HuH-7.5 (cell line): ENCODE measurements at places on chromosomes 16 and 17.

GRCh38 chr16:50083996-50084395 lies 18.2 kb downstream of the HEATR3 start:
- DNase-seq, result no peak

DNA sequence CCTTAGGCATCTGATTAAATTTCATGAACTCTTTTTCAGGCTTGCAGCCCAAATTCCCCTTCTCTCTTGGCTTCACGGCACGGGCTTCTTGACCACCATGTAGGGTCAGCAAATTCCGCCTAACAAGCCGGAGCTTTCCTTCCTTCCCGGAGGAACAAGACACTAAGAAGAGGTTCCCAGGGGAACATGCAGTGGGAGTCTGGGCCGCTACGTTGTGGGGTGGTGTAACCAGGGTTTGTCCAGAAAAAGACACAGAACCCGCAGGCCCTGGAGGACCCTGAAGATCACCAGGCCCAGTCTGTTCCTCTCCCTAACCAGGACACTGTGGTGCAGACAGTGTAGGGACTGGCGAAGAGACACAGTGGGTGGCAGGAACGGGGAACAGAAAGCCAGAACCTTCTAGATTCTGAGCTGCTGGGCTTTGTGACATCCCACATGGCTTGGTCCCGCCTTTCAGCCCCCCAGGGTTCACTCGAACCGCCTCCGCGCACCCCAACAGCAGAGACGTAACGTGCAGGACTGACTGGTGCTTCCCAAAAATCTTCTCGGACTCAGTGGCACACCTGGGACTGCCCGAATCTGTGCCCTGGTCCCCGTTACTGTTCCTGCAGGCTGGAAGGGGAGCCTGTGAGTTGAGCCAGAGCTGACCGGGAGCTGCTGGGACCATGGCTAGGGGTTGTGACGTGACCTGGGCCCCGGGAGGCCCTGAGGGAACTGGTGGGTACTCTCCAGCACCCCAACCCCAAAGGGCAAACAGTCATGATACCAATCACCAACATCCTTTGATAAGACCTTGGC lies 55.2 kb downstream of the TBC1D16 start:
- no peak for DNase-seq

- DNase-seq, result no peak
Observed at GRCh38 chr17:77200711-77201110, 59.9 kb downstream of the SEC14L1 start.

DNA sequence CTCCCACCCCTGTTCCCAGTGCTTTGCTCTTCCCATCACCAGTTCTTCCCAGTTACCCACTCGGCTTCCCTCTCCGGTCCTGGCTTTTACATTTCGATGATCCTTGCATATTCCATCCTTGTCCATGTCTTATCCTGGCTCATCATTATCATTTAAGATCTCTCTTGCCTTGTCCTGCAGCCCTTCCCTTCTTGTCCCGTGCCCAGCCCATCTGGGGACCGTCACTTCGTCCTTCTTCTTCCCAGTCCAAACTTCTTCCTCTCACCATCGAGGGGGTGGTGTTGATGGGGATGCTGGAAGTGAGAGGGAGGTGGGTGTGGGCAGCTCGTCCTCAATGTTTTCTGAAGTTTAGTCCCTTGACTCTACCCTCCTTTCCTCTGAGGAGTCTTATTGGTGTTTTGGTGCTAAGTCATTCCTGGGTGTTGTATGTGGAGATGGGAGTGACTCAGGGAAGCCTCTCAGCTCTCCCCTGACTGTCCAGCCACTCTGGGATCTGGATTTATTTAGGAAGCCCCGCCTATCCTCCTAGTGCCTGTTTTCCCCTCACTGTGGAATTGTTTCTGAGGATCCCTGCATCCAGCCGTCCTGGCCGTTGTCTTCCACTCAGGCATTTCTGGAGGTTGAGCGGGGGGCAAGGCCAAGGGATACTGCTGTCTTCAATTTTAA lies 975 bp downstream of the SNX29 start:
- no peak for DNase-seq

DNA sequence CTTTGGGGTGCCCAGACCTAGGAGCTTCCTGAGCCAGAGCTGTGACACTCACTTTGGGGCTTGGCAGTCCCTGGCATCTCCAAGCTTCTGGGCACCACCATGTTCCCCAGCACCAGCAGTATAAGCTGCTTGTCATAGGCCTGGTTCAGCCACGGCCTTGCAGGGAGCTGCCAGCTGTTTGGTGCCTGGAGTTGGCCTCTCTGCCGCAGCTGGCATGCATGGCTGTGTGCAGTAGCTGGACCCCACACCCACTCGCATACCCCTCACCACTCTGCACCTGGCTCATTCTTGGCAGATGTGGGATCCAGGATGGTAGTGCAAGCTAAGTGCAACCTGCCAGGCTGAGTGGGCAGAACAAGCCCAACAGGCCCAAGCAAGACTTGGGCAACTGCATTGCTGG lies 73.4 kb upstream of the BRD7 start:
- no peak for DNase-seq

- DNase-seq, result no peak
Observed at GRCh38 chr17:67558740-67559380, 158.9 kb upstream of the NOL11 start.

GRCh38 chr16:35602116-35602515 lies 2142.7 kb downstream of the TP53TG3F start:
- DNase-seq, result no peak

- no peak for DNase-seq
Observed at GRCh38 chr17:79746889-79747507, 16.3 kb downstream of the ENPP7 start.

DNA sequence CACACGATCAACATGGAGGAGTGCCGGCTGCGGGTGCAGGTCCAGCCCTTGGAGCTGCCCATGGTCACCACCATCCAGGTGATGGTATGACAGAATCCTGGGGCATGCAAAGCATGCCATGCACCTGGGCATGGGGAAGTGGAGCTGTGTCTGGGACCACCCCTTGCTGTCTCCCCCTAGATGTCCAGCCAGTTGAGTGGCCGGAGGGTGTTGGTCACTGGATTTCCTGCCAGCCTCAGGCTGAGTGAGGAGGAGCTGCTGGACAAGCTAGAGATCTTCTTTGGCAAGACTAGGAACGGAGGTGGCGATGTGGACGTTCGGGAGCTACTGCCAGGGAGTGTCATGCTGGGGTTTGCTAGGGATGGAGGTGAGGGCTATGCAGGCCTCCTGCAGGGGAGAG lies 6.7 kb downstream of the IFI35 start:
- no peak for DNase-seq

DNA sequence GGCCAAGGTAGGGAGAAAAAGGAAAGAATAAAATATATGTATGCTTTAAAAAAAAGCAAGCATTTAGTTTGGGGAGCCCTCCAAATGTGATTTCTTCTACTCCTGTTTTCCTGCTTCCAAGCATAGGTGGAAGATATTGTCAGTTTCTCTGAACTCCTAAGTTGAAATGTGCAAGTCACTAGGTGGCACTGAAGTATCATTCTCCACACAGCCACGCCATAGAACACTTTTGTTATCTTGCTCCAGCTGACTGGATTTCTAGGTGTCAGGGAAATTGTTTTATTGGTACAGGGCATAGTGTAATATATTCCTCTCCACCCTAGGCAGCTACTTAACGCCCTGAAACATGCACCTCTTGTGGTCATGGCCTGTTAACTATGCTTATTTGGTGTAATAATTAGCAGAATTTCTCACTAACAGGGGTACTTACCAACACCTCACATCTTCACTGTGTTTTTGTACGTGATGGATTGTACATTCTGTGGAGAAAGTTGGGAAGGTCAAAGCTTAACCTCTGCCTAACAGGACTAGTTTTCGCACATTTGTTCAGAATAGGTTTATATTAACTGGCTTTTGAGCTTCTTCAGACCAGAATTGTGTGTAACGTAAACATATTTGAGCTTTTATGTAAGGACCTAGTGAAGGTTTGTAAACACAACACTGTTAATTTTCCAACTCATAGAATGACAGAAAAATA lies 69.3 kb downstream of the FTO start:
- no peak for DNase-seq

DNA sequence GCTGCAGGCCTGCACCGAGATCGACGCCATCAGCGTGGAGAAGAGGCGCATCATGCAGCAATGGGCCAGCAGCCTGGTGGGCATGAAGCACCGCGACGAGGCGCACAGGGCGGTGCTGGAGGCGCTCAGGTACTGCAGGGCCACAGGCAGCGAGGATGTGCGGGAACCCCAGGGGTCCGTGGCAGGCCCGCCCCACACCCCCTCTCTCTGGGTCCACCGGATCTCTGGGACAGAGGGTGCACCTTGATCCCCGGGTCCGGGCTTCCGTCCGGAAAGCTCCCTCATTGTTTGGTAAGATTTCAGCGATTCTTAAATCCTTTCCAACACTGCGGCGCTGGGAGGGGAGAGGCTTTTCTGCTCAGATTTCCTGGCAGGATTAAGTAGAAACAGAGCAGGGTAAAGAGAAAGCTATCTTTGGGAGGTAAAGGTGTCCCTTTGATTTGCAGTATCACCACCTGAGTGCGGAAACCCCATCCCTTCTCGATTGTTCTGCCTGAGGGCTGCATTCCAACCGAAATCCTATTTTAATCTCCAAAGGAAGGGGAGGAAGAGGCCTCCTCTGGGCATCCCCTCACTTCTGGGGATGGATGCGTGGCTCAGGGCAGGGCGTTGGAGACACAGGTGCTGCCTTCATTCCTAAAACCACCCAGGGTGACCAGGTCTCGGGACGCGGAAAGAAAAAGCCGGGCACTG lies 29.2 kb downstream of the CCDC40 start:
- DNase-seq, result no peak

DNA sequence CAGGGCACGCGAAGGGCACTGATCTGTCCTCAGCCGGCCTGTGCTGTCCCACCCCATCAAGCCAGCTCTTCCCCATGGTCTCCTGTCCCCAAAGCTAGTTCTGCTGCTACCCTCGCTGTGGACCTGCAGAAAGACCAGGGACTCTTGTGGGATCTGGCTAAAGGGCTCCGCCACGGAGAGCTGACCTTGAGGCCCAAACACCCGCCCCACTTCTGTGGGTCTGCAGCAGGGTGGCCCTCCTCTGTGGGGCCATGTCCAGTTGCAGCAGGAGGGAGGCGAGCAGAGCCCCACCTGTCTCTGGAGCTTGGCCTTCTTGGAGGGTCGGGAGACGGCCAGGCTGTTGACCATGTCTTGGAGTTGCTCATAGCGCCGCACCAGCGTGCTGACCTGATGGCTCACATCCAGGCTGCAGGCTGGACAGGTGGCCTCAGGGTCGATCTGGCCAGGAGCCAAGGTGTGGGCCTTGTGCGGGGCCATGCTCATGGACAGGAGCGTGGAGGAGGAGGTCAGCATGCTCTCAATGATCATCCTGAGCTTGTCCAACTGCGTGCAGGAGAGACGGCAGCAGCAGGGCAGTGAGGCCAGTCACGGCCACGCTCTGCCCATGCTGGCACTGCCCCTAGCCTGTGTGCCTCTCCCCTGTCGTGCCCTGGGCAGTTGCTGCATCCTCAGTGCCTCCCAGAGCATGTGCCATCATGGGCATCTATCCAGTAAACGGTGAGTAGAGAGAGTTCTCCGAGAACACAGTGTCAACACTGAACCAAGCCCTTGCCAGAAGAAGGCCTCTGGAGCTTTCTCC lies 16.6 kb downstream of the UBALD2 start:
- no peak for DNase-seq

GRCh38 chr16:87493608-87494280 lies 920 bp upstream of the ZCCHC14 start:
- DNase-seq, result no peak

- DNase-seq, result no peak
Observed at GRCh38 chr17:14058051-14058450, 11.3 kb upstream of the COX10 start.

DNA sequence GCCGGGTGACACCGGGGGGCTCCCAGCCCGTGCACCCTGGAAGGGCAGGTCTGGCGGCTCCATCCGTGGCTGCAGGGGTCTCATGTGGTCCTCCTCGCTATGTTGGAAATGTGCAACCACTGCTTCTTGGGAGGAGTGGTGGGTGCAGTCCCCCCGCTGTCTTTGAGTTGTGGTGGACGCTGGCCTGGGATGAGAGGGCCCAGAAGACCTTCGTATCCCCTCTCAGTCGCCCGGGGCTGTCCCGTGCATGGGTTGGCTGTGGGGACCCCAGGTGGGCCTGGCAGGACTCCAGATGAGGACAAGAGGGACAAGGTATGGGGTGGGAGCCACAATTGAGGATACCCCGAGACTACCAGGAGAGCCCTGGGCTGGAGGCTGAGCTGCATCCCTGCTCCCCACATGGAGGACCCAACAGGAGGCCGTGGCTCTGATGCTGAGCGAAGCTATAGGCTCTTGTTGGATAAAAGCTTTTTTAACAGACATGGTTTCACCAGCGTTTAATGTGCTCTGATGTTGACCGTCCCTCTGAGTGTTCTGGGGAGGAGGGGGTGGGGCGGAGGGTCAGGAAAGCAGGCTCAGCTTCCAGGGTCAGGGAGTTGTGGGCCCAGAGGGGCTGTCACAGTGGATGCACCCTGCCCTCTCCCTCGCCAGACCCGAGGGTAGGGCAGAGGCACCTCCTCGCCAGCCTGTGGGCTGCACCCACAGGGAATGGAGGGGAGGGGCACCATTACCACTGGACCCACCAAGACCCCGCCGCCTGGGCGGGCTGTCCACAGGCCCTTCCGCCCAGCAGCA lies 5.4 kb downstream of the SPATA2L start:
- peak; percentile 54 for DNase-seq

- no peak for DNase-seq
Observed at GRCh38 chr17:2943981-2944380, 119.4 kb downstream of the OR1D5 start.

GRCh38 chr17:55289106-55289446 lies 24.3 kb downstream of the HLF start:
- DNase-seq, result no peak

GRCh38 chr16:797120-797420 lies 3.5 kb downstream of the GNG13 start:
- no peak for DNase-seq

DNA sequence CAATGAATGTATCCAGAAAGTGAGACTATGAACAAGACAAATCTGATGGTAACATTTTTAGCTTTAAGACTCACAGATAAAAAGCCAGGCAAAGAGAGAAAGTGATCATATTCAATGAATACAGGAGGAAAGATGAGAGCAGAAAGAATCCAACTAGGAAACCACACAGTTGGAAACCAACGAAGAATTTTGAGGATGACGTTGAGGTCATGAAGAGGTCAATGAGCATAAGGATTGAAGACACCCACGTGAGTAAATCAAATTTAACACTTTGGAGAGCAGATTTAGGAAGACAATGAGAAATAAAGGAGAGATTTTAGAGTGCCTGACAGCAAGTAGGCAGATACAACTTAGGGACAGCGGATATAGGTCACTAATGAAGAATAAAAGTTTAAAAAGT lies 948.1 kb downstream of the KCNJ2 start:
- DNase-seq, result no peak

DNA sequence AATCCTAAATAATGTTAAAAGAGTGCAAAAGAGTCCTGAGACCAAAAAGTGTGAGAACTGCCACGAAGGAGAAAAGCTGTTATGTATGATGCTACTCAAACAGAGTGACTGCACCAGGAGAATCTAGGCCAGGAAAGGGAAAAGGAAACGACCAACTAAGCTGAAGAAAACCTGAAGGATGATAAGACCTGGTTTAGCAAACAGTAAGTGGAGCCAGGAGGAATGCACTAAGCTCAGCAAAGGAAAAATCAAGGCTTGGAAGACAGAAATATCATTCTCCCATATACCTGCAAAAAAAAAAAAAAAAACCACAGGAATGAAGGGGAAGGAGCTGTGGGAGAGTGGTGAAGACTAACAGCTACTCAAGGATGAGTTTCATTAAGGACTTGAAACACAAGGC lies 21.1 kb downstream of the CMC2 start:
- DNase-seq, result no peak
